ENCODE measurements at places on chromosomes 16 and 17. TPM values are rescaled to one million over a fixed set of nuclear protein-coding genes. Genes with fewer than 3 reads are reported as not detected.

DNA sequence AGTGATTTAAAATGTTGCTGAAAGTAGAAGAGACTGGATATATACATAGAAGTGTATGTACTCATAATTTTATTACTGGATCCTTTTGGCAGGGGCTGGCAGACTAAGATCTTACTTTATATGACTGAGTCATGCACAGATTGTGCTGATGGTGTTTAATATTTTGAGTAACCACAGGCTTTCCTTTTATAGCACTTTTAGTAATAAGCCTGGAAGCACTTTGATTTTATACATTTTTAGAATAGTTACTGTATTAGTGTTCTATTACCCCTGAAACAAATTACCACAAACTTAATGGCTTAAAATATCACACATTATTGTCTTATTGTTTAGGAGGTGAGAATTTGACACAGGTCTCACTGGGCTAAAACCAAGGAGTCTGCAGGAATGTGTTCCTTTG is 113.4 kb upstream of the CDH8 start:
- no peak for DNase-seq

NCBP3 gene
- 66.7 TPM for total RNA-seq

RNF227 gene
- 7.4 TPM for total RNA-seq

GRCh38 chr17:73157521-73157890 is 7.3 kb upstream of the SSTR2 start:
- no peak for DNase-seq

NPIPB9 gene
- total RNA-seq = 3.0 TPM

DNA sequence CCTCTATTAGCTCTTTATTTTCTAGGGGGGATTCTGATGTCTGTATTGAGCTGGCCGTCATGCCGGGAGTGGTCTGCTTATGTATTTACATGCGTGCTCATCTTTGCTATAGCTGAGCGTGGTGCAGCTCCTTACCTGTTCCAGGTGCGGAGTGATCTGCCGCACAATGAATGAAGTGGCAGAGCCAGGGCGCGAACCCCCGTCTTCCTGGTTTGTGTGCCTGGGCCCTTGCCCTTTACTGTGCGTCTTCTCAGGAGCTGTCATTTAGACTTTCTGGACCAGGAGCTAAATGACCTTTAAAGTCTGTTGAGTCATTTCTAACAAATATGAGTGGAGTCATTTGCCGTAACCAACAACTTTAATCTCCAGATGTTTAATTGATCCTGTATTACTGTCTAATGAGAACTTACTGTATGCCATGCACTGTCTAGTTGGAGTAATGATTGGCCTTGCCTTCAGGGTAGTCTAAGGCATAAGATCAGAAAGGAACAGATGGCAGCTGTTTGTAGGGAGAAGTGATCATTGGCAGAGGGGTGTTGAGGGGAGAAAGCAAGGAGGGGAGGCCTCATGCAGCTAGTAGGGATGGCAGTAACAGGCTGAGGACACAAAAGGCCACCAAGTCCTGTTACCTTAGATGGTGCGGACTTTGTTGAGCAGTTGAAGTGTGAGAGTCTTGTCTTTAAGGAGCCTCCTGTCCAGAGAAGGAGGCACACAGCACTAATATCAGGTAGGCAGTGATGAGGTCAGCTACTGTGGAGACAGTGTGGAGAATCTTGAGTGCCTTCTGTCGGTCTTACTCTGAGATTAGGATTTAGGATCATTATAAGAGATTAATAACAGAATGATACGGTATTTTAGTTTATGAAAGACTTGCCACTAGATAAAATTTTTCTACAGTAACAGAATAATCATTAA is 53.9 kb downstream of the USP10 start:
- no peak for DNase-seq

PRM1 gene
- total RNA-seq = not detected

DNA sequence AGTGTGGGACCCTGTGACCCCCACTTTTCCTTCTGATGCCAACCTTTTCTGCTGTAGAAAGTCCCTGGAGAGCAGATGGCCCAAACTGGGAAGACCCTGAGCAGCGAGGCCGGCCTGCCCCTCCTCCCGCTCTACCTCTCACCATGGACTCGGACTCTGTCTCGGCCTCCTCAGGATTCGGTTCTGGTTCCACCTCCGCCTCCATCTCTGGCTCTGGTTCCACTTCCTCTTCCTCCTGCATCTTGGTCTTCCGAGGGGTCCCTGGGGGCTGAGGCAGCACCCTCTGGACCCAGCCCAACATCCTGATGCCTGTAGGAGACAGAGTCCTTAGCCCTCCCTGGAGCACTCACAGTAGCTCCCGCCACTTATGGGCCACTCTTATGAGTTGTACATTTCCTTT is 3.9 kb downstream of the CNGB1 start:
- no peak for DNase-seq

DNA sequence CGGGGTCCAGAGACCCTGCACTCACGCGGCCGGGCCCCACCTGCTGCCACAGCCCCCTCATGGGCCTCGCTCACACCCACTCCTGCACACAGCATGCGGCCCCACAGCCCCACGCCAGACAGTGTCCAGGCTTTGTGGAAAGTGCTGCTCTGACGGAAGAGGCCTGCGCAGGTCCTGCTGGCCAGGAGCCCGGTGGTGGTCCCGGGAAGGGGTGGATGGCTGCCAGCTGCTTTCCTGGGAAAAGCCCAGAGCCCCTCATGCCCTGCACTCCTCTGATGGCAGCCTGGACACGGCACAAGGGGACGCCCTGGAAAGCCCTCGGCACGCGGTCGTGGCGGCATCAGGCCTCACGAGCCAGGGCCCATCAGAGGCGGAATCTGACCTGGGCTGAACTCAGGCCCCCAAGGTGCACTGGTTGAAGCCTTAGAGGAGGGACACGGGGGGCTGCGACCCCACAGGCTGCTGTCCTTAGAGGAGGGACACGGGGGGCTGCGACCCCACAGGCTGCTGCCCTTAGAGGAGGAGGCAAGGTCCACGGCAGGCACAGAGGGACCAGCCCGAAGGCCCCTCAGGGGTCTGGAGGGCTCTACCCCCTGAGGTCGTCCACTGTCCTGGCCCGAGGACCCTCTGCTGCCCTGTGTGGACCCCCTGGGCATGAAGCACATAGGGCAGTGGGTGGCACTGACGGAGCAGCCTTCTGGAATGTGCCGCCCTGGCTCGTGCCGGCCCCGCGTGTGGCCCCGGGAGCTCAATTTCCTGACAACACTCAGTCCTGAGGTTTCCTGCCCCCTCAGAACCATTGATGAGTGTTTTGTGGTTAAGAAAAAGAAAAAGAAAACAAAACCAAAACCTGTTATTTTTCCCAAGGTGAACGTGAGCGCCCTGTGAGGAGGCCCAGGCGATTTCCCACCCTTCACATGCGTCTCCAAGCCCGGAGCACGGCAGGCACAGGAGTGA is 22.1 kb downstream of the SOX8 start:
- peak; percentile 66 for DNase-seq

GRCh38 chr16:65965628-65966027 is 400.9 kb upstream of the CDH5 start:
- DNase-seq = no peak

DNA sequence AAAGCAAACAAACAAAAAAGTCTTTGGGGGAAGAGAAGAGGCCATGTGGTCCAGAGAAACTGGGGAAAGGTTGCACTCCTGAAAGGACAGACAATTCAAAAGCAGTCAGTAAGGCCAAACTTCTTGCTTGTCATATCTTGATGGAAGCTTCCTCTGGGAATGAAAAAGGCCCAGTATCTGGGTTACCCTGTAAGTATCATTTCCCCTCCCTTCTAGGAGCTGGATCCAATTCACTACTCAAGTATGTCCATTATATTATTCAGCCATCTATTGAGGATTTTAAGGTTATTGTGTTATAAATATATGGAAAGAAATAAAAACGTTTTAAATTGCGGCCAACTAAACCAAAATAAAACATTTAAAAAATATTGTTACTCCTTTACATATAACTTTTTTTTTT is 26.0 kb upstream of the MON1B start:
- DNase-seq = no peak

GRCh38 chr17:82704886-82705285 is 6.4 kb upstream of the RAB40B start:
- no peak for DNase-seq

C16orf54 gene
- 143 TPM for total RNA-seq

- DNase-seq = no peak
Measured at GRCh38 chr17:79176792-79177601, 102.4 kb downstream of the ENGASE start.

DNA sequence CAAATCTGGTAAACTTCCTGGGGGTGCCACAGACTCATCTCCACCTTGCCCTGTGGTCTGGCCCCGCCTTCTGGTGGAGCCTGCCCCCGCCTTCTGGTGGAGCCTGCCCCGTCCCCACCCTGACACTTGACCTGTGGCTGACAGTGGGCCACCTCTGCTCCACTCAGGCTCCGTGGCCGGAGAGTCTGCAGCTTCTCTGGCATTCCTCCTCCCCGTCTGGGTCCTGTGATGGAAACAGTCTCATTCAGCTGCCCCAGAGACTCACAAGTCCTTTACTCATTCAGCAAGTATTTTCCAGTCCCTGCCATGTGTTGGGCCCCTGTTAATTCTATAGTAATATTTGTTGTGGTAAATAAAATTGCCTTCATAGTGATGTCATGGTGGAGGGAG is 21.0 kb upstream of the G6PC1 start:
- no peak for DNase-seq
